ENCODE measurements at places on chromosomes 7 and 10.

- DNase-seq = no peak
These were observed 28.5 kb downstream of the SMURF1 start for GRCh38 chr7:99115379-99115778.

DNA sequence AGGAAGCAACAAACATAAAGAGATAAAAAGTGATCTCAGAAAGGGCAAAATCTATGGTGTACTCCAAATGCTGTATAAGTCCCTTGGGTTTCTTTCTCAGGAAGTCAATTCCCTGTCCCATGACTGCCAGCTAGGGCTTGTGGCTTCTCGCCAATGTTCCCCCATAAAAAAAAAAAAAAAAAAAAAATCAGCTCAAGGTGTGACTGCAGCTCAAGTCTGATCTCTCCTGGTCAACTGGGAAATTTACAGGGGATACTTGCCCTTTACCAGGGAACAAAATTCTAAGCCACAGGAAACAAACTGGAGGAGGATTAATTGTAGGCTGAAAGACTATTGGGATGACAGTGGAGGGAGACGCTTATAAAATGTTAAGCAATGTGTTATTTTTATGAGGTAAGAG is 76.0 kb downstream of the PCGF5 start:
- DNase-seq = no peak

- DNase-seq = no peak
These were observed 95.4 kb upstream of the HABP2 start for GRCh38 chr10:113457408-113457807.

DNA sequence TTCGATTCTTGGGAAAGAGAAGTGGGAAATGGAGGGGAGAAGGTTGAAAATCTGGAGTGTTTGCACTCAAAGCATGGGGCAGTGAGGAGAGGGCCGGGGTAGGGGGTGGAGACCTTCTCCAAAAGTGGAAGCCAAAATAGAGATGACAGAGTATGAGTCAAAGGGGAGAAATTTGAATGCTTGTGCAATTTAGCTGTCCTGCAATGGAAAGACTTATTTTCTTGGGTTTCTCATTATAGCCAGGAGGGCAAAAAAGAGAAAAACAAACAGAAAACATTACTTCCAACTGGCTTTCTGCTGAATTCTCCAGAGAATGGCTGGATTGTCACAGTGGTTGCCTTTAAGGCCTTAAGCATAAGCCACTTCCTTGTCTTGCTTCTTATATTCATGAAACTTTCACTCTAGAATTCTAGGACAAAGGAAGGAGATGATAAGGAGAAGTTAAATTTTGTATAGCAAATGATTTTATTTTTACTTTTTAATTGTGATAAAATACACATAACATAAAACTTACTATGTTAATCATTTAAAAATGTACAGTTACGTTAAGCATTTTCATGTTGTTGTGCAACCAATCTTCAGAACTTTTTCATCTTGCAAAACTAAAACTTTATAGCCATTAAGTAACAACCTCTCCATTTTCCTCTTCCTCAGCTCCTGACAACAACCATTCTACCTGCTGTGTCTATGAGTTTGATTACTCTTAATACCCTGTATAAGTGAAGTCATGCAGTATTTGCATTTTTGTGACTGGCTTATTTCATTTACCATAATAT is 100.2 kb downstream of the GPR85 start:
- no peak for DNase-seq

DNA sequence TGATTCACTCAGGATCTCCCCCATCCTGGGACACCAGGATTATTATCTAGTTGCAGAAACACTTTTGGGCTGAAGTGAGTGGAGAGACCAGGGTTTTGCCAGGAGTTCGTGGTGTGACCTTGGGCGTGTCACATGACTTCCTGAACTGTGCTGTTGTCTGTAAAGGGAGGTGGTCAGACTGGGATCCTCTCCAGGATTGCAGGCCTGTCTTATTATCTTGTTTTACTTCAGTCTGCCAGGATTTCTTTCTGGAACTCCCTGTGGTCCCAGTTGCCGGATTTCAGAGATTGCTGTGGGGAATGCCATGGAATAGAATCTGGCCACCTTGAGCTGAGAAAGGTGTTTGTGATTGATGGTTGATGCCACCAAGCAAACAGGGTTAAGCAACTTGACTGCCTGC is 35.8 kb downstream of the CRCP start:
- peak; percentile 87 for DNase-seq

DNA sequence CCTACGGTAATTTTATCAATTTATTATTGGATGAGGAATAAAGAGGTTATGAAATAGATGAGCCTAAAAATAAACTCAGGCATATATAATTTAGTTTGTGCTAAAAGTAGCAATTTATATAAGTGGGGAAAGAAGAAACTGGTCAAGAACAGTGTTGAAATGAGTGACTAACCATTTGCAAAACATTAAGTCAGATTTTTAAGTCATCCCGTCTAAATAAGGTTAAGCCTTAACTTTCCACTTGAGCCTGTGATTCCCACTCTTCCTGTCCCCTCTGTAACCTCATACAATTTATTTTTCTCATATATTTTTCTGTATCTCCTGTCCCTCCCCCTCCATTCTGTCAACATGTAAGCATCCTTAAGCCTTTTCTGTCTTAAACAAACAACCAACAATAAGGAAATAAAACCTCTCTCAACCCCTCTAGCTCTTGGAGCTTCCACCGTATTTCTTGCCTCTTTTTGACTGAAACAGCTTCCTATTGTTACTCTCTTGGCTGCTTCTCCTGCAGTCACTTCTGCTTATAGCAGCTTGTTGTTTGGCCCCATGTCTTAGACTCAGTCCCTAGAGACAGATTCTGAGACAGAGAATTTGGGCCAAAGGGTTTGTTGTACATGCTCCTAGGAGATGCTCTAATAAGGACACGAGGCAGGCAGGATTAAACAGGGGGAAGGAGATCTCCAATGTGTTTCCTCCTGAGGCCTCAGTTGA is 109.7 kb downstream of the GNAI1 start:
- DNase-seq = peak; percentile 95

- no peak for DNase-seq
These were observed 61.9 kb downstream of the MCU start for GRCh38 chr10:72753760-72754231.

GRCh38 chr10:609868-610545 is 79.5 kb downstream of the DIP2C start:
- no peak for DNase-seq

- DNase-seq = no peak
These were observed 22.7 kb downstream of the DYNC1I1 start for GRCh38 chr7:95794917-95795515.

DNA sequence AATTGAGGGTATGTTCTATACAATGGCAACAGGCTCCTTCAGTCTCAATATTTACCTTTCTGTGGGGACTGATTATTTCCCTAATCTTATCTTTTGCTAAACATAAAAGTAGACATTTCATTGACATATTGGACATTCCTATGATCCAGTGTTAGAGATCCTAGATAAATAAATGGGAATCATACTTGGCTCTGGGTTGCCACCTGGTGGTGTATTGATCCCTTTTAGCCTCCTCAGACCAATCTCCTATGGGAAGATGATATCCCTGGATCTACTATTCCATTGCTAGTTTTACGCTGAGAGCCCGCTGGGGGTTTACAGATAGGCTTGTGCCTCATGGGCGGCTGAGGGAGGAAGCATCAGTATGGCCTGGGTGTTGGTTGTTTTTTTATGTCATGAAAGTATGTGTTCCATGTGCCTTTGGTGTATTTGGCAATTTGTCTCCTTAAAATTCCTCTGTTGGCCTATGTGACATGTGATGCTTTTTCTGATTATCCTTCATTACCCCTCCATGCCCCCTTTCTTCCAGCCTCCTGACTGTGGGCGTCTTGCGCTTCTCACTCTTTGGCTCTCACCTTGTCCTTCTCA is 18.8 kb downstream of the CELF2 start:
- DNase-seq = no peak

GRCh38 chr10:3959370-3960325 is 174.6 kb upstream of the KLF6 start:
- DNase-seq = peak; percentile 73

DNA sequence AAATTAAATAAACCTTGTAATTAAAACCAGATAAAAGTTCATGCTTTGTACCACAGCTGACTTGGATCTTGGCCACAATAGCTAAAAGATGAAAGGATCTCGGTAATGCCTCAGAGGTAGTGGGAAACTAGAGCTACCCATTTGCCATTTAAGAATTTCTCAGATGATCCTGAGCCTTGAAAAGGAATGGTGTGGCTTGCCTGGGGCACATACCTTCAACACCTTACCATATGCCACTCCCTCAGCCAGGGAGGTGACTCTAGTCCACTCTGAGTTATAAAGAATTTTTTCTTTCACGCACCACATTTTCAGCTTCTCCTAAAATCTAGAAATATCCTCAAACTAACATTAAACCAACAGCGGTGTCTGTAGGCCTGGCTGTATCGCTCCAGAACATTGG is 516.3 kb upstream of the TEX47 start:
- DNase-seq = no peak

- no peak for DNase-seq
These were observed 58.4 kb downstream of the PTPRZ1 start for GRCh38 chr7:121931149-121931902.

GRCh38 chr10:111475720-111476119 is 398.9 kb downstream of the ADRA2A start:
- DNase-seq = no peak

DNA sequence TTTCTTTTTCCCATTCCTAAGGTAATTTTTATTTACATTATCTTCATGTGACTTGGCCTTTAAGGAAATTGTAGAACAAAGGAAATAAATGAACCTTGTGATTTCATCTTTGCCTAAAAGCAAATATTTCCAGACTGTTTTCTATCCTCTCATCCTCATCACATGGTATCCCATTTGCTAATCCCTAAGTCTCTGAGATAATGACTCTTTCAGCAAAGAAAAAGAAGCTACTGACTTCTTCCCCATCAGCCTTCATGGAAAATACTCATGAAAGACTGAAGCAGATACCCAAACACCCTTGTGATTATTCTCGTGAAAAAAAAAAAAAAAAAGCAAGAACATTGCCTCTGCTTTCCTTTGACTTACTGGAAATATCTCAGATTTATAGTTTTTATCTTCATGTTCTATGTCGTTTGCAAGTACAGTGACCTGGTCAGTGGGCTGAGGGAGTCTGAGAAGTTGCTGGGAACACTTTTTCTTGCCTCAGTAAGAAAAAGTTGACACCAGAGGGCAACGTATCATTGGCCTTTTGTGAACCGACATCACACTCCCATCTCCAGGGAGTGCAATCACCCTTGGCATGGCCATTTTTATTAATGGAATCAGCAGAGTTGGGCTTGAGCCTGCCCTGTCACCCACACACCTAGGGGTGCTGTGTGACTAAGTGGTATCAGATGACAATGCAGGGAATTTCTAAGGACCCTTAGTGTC is 246.0 kb upstream of the KMT2E start:
- no peak for DNase-seq

GRCh38 chr10:88728107-88728763 is 22.2 kb downstream of the LIPK start:
- DNase-seq = no peak

DNA sequence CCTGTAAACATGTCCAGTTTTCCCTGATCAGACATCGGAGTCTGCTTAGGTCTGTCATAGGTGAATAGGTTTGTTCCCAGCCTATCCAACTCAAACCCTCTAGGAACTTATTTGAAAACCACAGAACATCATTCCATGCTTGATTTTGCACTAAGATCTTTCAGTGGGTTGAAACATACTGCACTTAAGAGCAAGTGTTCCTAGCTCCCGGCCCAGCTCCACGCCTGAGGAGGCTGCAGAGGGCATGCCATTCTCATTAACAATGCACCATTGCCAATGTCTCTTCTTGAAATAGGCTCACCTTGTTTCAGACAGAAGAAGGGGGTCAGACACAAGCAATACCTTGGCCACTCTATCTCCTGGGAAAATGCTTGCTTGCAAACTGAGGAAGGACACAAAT is 78.0 kb upstream of the EGR2 start:
- DNase-seq = no peak

DNA sequence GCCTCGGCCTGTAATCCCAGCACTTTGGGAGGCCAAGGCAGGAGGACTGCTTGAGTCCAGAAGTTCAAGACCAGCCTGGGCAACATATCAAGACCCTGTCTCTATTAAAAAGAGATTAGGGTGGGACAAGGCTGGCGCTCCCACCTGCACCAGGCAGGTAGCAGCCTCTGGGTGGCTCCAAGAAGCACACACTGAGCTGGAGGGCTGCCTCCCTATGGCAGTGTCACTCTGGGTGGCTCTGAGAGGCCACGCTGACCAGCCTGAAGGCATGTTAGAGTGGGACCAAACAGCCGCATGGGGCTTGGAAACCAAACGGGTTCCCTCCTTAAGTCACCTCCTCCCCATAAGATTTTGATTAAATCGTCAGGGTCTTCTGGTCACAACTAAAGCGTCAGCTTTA is 19.8 kb upstream of the COL26A1 start:
- no peak for DNase-seq

DNA sequence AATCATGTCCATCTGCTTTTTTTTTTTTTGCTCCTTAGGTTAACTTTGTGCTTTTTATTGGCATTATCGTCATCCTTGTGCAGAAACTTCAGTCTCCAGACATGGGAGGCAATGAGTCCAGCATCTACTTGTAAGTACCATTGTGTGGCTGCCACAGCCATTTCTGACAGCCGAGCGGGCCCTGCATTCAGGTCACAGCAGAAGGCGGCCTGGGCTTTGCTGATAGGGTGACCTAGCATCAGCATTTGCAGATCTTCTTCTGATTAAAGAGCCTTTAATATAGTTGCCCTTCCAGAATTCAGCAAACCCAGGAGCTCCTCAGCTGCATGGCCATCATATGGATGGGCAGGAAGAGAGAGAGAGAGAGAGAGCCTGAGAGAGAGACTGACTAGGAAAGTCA is 40.5 kb downstream of the ADCYAP1R1 start:
- DNase-seq = no peak

GRCh38 chr7:150954201-150954985 is 23.7 kb downstream of the KCNH2 start:
- no peak for DNase-seq

- DNase-seq = no peak
These were observed 261.8 kb upstream of the SHH start for GRCh38 chr7:156074084-156074483.

- DNase-seq = no peak
These were observed 32.2 kb downstream of the NRCAM start for GRCh38 chr7:108424013-108424412.

- no peak for DNase-seq
These were observed 236.8 kb downstream of the RNLS start for GRCh38 chr10:88346144-88346977.

DNA sequence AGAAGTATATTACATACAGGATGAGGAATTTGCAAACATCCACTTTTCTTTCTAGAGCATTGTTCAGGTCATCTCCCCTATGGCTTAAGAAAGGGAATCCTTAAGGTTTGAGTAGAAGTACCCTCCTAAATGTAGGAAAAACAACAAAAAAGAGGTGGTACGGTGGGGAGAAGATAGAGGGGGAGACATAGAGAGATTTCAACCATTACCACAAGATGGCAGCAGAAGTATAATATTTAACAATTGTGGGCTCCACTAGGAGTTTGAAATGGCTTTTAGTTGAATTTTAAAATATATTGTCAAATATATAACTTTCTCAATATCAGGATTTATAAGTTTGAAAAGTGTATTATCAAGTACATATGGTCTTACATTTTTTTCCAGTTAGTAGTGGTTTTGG is 72.7 kb upstream of the PRKG1 start:
- peak; percentile 57 for DNase-seq
